ENCODE measurements at places on chromosomes 7 and 10.

- no peak for DNase-seq
Measured at GRCh38 chr10:126062131-126063032, 166.0 kb downstream of the FANK1 start.

DNA sequence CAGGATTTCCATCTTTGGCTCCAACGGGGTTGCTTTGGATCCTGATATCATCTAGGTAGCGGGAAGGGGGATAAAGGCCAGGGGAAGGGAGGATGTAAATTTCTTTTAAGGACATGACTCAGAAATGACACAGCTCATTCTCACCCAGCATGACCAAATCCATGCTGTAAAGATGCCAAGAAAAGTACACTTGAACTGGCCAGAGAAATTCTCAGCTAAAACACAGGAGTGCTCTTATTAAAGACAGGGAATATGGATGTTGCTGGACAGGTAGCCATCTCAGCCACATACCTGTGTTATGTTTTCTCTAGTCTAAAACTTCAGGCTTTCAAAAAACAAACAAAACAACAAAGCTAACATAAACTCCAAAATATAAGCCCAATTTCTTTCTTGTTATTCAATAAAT is 68.3 kb downstream of the NAMPT start:
- no peak for DNase-seq

DNA sequence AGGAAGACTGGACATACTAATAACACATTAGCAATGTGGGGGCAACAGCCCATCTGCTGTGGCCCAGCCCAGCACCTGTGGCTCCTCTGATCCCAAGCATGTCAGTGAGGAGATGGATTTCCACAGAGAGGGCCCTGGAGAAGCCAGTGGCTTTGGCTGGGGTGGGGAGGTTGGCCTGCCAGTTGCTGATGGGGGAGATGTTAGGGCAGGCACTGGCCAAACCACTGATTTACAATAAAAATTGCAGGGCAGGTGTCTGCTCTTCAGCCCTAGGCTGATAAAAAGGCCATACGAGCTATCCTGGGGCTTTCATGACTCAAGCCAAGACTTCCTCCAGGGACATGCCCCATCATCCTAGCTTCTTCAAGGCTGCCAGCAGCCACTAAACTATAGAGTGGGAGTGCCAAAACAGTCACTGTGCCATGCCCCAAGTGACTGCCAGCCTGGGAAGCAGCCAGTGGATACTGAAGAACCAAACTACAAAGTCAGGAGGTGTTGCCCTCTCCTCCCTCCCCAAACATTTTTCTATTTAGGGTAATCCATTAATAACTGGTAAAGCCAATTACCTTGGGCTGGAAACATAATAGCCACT is 37.8 kb downstream of the DPCD start:
- no peak for DNase-seq

GRCh38 chr10:98365406-98366061 is 49.4 kb downstream of the PYROXD2 start:
- DNase-seq: no peak

GRCh38 chr7:111140091-111140865 is 49.4 kb downstream of the LRRN3 start:
- no peak for DNase-seq

GRCh38 chr10:101304316-101304715 is 49.6 kb upstream of the BTRC start:
- DNase-seq: no peak

DNA sequence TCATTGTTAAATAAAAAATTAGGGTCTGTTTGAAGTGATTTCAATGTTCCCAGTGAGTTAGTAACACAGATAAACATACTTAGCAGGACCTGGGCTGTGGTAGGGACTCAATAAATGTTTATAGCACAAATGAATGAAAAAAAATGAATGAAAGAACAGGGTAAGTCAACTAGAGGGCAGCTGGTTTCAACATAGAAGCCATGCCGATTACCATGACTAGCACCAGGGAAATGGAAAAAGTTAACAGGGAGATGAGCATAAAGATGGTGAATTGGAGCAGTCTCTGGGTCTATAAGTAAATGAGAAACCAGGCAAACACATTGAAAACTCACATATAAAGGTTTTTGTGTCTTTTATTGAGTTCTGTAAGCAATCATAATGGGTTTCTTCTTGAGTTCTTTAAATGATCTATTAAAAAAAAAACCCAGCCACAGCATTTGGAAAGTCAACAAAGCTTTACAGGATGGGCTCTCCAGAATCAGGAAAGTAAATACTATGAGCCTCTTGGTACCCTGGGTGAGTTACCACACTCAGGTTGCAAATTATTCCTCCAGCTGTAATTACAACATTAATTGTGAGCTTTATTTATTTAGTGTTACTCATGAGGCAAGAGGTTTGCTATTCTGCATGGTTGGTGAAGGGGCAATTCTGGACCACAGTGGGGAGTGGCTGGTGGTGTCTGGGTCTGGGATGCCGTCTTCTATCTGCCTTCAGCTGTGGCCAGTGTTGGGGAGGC is 46.1 kb upstream of the MTPN start:
- DNase-seq: no peak

GRCh38 chr10:58087896-58088295 is 179.8 kb downstream of the IPMK start:
- no peak for DNase-seq

- DNase-seq: no peak
Measured at GRCh38 chr7:102427019-102427405, 6.4 kb upstream of the ORAI2 start.

- DNase-seq: no peak
Measured at GRCh38 chr7:24970676-24971075, 9.3 kb downstream of the OSBPL3 start.

DNA sequence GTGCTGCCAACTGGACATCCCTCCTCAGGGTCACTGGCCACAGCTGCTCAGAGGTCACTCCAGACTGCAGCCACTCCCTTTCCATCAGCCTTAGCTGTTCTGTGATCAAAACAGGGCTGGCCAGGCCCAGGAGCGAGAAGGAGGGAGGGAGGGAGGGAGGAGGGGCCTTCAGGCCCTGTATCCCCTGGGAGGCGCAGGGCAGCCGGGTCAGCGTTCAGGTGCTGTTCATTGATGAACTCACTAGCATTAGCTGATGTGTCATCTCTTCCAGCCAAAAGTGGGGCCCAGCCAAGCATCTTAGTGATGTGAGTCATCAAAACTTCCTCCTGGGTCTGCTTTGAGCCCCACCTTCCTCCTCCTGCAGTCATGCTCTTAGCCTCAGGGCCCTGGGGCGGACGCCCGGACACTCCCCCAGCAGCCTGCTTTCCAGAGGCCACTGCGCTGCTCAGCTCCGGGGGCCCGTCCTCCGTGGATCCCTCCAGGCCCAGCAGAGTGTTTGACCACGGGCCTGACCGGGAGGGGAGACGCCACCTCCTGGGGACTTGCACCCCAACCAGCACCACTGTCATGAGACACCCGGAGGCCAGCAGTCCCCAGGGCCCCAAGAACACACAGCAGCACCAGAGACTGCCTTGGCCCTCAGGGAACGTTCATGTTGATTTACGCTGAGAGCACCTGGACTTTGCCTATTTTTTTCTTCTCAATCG is 149.2 kb downstream of the PRKAG2 start:
- DNase-seq: peak; percentile 56

DNA sequence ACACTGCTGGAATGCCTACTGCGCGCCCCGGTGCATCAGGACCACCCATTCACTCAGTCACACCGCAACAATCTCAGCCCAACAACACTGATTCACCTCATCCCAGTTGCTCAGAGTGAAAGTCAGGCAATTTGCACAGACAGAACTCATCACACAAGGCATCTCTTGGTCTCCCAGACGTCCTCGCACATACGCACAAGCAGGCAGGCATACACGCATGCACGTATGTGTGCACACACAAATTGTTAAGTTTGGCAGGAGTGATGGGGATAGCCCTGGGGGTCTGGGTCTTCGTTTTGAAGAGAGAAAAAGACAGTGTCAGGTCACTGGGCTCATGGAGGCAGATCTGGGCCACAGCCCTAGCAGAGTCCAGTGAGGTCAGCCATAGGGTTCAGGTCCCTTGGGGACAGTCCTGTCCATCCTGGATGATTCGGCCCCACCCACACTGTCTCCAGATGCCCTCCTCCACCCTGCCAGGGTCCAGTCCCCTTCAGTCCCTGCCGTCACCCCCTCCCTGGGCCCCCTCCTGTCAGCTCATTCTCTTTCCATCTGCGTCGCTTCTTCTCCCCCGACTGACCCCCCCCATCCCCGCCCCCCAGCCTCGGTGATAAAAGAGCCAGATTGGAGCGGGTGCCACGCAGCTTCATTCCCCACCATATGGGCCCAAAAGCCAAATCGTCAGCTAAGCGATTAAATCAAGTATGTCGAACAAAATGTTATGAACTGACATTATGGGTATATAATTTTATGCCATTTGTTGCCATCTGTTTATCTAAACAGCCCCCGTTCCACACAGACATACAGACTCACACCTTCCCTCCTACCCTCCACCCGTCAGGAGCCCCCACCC is 48.5 kb upstream of the SLF2 start:
- no peak for DNase-seq

DNA sequence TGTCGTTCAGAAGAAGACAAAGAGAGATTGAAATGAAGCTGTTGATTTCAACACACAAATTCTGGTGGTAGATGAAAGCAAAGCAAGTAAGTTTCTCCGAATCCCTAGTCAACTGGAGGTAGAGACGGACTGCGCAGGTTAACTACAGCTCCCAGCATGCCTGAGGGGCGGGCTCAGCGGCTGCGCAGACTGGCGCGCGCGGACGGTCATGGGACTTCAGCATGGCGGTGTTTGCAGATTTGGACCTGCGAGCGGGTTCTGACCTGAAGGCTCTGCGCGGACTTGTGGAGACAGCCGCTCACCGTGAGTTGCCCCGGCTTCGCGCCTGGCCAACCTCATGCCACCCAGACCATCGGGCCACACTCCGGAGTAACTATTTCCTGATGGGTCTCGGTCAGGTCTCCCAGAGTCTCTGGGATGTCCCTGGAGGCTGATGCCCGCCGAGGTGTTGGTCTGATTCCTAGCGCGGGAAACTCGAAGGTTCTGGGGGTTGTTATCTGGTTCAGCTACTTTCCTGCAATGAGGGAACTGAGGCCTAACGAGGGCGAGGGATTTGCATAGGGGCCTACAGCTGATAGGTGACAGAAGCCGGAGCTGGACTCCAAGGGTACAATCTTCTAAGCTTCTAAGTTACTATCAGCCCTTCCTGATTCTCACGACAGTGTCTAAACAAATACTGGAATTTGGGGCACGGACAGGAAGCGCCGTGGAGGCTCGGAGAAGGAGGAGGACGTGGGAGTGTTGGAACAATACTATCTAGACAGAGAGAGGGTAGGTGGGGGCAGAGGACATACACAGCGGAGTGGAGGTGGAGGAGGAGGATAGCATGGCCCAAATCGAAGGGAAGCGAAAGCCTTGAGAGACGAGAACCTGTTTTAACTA is at the start of gene RPP30:
TSS of gene RPP30 (plus strand) at position 209 of the 882 bp plus-strand sequence. CDS start at position 222, 13 bp downstream.
- peak; percentile 89 for DNase-seq

DNA sequence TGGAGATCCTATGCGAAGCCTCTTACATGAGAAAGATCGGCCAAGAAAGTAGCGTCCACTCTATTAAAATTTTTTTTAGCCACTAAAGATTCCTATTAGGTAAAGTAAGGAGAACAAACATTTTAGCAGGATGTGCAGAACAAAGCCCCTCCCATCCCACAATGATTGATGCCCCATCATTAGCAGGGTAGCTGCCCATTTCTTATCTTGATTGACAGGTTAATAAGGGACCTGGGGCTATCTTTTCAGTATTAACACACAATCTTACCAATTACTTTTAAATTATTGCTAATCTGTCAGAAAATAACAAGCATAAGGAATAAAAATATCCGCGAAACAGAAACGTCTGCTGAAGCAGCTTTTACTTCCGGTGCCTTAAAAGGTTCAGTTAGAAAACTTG is 5.1 kb downstream of the FZD8 start:
- DNase-seq: peak; percentile 52

- no peak for DNase-seq
Measured at GRCh38 chr10:30786131-30786530, 156.6 kb upstream of the LYZL2 start.

GRCh38 chr10:29635711-29636144 is 957 bp upstream of the SVIL start:
- peak; percentile 69 for DNase-seq

DNA sequence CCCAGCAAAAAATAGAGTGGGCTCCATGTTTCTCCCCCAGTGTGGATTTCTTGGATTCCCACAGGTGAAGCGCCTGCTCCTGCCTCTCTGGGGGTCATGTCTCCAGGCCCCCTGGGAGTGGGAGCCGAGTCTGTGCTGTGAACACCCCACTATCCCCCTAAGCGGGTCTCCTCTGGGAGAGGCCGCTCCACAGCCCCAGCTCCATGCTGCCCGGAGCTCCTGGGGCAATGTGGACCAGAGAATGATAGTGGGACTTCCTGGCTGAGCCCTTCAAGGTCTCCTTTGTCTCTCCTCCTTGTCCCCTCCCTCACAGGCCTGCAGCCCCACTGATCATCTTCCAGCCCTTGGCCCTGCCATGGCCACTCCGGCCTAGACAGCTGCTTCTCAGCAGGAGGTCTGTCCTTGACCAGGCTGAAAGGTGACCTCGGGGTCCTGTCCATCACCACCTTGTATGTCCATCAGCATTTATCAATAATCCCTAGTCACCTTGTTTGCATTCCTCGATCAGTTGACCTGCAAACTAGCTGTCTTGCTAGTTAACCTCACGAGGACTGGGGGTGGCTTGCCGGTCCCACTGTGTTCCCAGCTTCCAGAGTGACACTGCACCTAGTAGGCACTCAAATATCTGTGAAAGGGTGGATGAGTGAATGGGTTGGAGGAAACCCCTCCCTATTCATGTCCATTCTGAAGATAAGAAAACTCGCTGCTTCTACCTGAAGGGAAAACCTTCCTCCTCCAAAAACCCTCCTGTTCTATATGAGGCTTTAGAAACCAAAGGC is 776 bp upstream of the CALML3 start:
- DNase-seq: no peak

- DNase-seq: peak; percentile 81
Measured at GRCh38 chr10:118596426-118597124, 1.1 kb upstream of the PRLHR start.

- no peak for DNase-seq
Measured at GRCh38 chr10:100157156-100157555, 28.7 kb downstream of the ERLIN1 start.

GRCh38 chr10:44651834-44652233 is 259.3 kb upstream of the TMEM72 start:
- no peak for DNase-seq

Data from neural progenitor cell (in vitro differentiated cells).